Mucosa of descending colon (tissue), 3 donors: ENCODE measurements at places on chromosomes 2 and 18. TPM values are rescaled to one million over a fixed set of nuclear protein-coding genes. Genes with fewer than 3 reads are reported as not detected.

- no peak for DNase-seq
Measured at GRCh38 chr2:10141736-10142639, 19.4 kb downstream of the RRM2 start.

GRCh38 chr2:240603081-240603835, 16.7 kb downstream of the CAPN10 start:
- DNase-seq = peak; percentile 60

GRCh38 chr2:54704688-54705605, 18.5 kb upstream of the EML6 start:
- DNase-seq = no peak

GRCh38 chr2:25168256-25169072, at the start of gene POMC:
Gene POMC (minus strand): TSS chr2:25168580. CDS start chr2:25164772, 3,808 bp downstream.
- no peak for DNase-seq

GRCh38 chr2:43513796-43514195, 82.0 kb downstream of the THADA start:
- no peak for DNase-seq

DNA sequence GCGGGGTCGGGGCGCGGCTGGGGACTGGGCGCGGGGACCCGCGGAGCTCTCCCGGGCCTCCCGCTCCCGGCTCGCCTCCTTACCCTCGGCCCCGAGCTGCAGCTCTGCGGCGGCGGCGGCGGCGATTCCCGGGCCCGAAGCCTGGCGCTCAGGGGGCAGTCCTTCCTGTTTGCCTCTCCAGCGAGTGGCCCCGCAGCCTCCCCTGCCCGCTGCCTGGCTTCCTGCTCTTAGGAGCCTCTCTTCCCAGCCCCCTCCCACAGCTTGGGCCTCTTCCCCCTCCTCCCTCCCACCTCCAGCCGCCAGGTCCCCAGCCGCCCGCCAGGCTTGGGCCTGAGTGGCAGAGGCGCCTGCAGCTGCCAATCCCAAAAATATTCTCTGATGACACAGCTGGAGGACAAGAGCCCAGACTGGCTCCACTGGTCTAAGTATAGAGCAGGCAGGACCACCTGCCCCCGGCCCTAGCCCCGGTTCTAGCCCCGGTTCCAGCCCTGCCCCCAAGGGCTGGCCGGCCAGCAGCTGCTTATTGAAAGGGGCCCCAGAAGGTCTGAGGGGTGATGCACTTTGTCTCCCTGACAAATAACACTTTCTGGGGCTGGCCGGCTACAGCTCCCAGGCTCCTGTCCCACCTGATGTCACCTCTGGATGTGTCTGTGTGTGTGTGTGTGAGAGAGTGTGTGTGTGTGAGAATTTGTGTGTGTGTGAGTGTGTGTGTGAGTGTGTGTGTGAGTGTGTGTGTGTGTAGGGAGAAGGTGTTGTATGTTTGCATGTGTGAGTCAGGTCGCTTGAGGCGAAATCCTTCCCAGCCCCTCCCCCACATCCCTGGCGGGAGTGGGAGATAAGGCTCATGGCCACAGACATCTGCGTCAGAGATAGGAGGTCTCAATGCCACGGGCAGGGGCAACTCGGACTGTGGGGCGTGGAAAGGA, at the start of gene OBSL1:
OBSL1 (minus strand) TSS at position 229 of the 926 bp plus-strand sequence. CDS start 307 bp downstream, outside the sequence.
- peak; percentile 23 for DNase-seq

DNA sequence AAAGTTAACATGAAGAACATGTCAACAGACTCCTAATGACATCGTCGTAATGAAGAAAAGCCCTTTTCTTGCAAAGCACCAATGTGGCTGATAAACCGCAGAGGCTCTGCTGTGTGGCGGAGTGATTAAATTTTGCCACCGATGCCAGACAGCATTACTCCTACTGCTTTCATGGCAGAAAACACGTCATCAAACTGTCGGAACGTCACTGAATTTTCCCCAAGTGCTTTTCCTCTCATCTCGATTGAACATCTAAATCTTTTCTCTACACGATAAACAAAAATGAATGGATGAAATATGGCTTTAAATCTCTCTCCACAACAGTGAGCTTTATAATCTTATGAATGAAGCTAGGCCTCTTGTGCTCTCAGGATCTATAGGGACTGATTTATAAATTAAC, 159.8 kb upstream of the REG3G start:
- DNase-seq = no peak

UGT1A4 gene
- 7.0 TPM for total RNA-seq

KLHL29 gene
- 5.5 TPM for total RNA-seq
